Iris pigment epithelial cell (primary cell): ENCODE measurements at places on chromosomes 2 and 18.
A peak's percentile ranks its signal among the peaks of the same experiment; 100 is the strongest.

- DNase-seq: no peak
Observed at GRCh38 chr2:157866666-157867642, 9.2 kb downstream of the ACVR1 start.

GRCh38 chr2:180010701-180011100, 3.6 kb upstream of the CWC22 start:
- DNase-seq: no peak

DNA sequence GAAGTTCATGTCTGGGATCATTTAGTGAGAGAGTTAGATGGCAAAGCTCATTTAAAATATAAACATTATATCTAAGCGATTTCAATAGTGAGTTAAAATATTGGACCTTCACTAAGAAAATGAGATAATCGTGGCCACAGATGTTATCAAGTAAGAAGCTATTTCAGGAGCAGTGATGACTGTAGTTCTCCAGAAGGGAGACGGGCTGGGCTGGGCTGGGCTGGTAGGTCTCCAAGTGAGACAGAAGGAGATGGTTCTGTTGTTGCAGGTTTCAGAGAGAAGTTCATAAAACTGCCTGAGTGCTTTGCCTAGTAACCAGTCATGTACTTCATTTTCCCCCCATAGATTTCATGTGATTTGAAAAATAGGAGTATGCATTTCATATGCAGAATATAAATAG, 130.1 kb upstream of the DAPL1 start:
- DNase-seq: peak; percentile 57

GRCh38 chr2:64945973-64946768, 43.0 kb upstream of the SLC1A4 start:
- peak; percentile 56 for DNase-seq

- no peak for DNase-seq
Observed at GRCh38 chr2:108889907-108890306, 99.1 kb downstream of the EDAR start.

DNA sequence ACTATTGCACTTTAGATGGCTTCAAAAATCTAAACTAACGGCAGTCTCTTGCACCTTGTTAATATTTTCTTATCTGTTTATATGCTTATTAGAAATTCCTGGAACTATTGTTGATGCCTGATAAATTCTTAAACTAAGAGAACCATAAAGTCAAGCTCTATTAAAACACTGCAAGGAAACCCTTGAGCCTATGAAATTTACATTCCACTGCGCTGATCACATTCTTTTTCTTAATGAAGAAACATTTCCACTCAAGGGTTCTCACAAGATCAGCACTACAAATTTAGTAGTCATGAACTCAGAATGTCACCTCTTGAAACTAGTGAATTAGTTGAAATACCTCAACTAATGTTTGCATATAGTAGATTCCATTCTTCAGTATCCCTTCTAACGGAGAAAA, 331.8 kb upstream of the SLC8A1 start:
- no peak for DNase-seq

DNA sequence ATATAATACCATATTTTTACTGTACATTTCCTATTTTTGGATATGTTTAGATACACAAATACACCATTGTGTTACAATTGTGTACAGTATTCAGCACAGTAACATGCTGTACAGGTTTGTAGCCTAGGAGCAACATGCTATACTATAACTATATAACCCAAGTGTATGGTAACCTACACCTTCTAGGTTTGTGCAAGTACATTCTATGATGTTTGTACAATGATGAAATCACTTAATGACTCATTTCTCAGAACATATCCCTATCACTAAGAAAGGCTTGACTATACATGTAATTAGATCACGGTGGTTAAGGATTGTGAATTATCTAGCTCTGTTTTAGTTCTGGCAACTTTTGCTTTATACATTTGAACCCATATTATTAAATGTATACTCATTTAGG, 31.3 kb downstream of the NPHP1 start:
- DNase-seq: peak; percentile 79

DNA sequence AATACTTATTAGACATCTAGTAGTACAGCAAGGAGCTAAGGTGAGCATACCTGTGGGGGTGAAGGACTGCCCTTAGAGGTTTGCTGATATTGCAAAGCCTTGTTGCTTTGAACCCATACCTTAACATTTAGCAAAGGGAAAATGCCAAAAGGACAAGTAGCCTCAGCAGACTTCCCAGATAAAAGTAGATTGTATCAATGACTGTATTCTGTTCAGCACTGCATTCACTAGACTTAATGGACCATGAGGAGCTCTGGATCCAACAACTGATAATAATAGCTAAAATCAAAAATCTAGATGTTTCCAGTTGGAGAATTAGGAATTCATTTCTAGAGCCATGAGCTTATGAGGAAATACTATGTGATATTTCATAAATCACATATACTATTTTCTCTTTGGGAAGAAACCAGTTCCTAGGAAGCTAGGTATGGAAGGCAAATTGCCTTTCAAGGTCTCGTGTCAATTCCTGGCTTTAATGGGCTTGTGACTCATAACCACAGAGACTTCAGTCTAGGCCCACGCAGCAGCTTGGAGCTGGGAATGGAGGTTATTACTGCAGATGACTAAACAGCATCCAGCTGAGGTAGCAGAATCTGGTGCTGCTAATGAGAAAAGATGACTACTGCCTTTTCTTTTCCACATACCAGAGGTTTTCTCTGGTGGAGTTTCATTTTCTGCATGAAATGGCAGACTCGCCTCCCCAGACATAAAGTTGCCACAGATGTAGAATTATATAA, 191.2 kb upstream of the NABP1 start:
- peak; percentile 98 for DNase-seq

- DNase-seq: no peak
Observed at GRCh38 chr18:36047521-36047920, 19.8 kb downstream of the RPRD1A start.

- no peak for DNase-seq
Observed at GRCh38 chr2:181112916-181113315, 132.5 kb downstream of the UBE2E3 start.

DNA sequence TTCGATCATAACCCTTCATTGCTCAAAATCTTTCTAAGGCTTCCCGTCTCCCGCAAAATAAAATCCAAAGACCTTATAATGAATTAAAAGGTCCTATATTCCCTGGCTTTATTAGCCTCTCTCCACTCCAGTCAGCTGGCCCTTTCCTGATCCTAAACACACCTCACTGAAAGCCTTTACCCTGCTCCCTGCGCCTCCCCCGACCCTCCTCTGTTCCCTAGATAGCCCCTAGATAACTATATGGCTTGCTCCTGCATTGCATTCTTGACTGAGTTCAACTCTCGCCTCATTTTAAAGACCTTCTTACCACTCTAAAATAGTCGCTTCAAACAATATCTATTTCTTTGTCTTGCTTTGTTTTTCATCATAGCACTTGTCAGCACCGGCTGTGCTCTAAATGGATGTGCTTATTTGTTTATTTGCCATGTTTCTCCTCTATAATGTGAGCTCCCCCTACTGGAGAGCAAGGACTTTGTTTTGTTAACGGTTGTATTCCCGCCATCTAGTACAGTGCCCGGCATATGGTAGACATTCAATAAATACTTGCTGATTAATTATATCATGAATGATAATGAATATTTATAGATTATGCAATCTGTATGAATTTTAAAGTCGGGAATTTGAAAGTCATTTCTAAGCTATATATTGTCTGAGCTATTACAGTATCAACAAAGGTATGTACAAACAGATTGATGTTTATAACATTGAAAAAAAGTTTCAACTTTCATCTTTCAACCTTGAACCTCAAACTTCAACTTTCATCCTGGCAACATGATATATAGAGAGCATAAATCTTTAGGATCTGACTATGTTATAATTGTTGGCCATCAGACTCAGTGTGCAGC, 32.4 kb upstream of the VIT start:
- peak; percentile 83 for DNase-seq

DNA sequence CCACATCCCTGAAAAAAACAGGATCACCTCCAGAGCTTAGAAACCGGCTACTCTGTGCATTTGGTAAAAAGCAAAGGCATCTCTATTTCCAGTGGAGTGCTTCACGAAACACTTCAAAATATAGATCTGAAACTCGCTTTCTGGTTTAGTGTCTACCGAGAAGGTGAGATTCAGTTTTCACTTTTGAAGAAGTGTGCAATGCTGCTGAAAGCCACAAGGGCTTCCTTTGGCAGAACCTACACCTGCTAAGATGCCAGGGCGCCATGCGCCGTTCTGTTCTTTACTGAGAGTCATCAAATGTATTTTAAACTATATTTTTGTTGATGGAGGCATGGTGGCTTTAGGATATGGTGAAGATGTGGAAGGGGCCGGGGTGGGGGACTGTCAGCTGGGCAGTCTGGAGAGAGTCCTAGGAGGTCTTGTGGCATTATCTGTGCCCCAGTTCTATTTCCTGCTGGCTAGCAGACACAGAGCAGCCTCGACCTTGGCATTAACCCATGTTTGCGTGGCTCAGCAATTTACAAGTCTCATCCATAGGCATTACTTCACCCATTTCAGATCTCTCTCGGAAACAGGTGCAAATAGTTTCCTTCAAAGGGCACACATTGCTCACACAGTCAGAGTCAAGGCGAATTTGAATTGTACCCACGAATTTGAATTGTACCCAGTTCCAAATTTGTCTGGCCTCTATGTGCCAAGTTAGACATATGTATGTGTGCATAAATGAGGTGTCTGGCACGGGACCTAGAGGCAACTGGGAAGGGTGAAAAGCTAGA, 46.7 kb upstream of the KCNF1 start:
- no peak for DNase-seq

GRCh38 chr18:78784861-78785260, 194.8 kb upstream of the SALL3 start:
- DNase-seq: no peak

- peak; percentile 81 for DNase-seq
Observed at GRCh38 chr18:493986-494983, 6.2 kb downstream of the COLEC12 start.

GRCh38 chr18:361100-361732, 93.4 kb upstream of the THOC1 start:
- no peak for DNase-seq

DNA sequence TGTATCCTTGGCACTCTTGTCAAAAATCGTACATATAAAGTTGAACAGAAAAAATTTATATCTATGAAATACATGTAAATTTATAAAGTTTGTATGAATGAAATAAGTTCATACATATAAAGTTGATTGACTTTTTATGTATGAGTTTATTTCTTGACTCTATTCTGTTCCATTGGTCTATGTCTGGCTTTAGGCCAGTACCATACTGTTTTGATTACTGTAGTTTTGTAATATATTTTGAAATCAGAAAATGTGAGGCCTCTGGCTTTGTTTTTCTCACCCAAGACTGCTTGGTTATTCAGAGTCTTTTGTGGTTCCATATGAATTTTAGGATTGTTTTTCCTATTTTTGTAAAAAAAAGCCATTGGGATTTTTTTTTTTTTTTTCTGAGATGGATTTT, 41.8 kb upstream of the SP9 start:
- no peak for DNase-seq

DNA sequence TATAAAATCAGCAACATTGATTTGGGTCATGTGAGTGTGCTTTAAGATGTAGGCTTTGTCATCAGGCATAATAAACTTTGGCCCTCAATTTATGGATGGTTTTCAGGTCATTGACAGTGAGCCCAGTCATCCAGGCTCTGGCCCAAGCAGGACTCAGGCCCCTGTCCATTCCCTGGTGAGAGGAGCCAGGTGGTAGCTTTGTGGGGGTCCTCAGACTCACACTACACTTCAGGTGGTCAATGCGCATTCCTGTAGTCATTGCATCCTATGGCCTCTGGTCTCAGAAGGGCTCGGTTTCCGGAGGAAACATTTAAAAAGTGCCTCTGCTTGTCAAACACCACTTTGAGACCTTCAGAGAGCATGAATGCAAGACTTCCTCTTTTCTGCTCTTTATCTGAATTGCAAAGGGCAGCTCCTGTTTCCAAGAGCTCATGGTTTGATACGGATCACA, 20.2 kb downstream of the LGALSL start:
- no peak for DNase-seq

GRCh38 chr2:134148843-134149472, 104.9 kb upstream of the MGAT5 start:
- peak; percentile 62 for DNase-seq

- no peak for DNase-seq
Observed at GRCh38 chr18:21759836-21760235, 19.2 kb downstream of the MIB1 start.

DNA sequence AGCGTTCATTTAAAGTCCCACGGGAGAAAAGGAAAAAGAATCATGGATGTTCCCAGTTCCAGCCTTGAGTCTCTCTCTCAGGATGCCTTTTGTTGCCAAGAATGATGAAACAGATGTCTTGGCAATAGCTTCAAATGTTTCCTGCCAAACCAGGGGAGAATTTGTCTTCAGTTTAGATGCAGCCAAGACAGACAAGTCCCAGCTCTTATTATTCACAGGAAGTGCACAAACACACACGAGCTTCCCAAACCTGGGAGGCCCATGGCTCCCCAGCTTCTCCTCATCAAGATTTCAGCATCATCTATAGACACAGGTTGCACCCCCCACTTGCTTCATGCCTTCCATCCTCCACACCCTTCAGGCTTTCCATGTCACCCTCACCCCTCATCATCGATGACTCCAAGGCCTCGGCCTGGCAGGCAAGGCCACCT, 45.9 kb downstream of the HS1BP3 start:
- DNase-seq: peak; percentile 91
